ENCODE measurements at places on chromosomes 16 and 17.

- no peak for DNase-seq
Measured at GRCh38 chr17:73713136-73713535, 68.9 kb upstream of the SDK2 start.

DNA sequence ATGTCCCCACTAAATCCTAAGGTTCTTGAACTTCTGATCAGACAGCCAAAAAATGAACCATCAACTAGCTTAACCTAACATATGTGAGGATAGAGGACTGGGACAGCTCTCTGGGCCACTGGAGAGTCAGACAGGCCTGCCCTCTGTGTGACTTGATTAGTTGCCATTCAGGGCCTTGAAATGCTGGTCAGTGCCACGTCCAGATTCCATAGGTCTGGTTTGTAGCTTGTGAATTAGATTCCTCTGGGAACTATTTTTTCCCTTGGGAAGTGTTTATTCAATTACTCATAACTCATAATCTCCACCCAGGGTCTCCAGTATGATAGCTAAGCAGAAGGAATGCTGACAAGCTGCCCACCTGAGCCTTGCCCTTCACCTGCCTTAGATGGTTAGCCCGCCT lies 48.2 kb downstream of the IGF2BP1 start:
- no peak for DNase-seq

GRCh38 chr16:52050418-52050817 lies 496.5 kb downstream of the TOX3 start:
- DNase-seq, result peak; percentile 2

GRCh38 chr16:29011112-29011511 lies 26.3 kb downstream of the LAT start:
- no peak for DNase-seq

- DNase-seq, result peak; percentile 39
Measured at GRCh38 chr17:60229188-60229802, 79.5 kb downstream of the CA4 start.

- no peak for DNase-seq
Measured at GRCh38 chr16:20336955-20337354, 9.6 kb upstream of the GP2 start.

Measured in choroid plexus epithelial cell (primary cell).